Astrocyte of the hippocampus (primary cell): ENCODE measurements at places on chromosomes 4 and X.

- no peak for DNase-seq
These were observed 45.7 kb upstream of the DCLK2 start for GRCh38 chr4:150032541-150032940.

GRCh38 chrX:15864629-15865028 is 10.0 kb upstream of the AP1S2 start:
- DNase-seq, result no peak

DNA sequence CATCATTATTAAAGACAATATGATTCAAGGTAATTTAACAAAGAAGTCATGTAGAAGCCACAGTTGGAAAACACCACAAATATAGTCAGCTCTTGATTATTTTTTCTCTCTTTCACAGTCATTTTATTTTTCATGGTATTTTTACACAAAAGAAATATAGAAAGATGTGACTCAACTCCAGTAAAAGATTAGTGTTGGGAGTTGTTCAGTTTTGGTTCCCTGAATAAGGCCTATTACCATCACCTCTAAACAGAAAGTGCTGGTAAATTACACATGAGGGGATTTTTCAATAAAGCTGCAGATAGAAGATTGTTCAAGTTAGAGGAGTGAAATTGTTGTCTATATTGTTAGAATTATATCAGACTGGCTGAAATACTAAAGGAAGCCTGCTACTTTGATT is 107.0 kb downstream of the DDIT4L start:
- no peak for DNase-seq

- peak; percentile 29 for DNase-seq
These were observed 250.9 kb upstream of the RPS6KA3 start for GRCh38 chrX:20517565-20517964.

GRCh38 chrX:21382715-21383114 is 8.5 kb downstream of the CNKSR2 start:
- no peak for DNase-seq

DNA sequence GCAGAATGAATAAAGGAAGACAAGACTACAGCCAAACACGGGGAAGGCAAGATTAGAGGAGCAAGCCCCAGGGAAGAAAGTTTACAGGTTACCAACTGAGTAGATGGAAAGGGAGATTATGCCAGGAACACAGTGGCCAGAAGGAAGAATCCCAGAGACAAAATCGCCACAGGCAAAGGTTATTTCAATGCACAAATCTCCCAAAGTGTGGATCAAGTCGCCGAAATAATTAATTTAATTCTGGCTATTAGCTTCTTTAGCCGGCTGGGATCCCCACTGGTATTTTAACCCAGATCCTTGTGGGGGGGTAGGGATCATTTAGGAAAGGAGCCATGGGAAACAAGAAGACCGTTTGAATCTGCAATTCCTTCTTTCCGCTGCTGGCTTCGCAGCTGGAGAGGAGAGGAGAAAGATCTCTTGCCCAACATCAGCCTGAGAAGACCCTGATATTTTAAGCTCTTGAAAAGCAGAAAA is 171.0 kb downstream of the DHX15 start:
- no peak for DNase-seq

- no peak for DNase-seq
These were observed 101.7 kb upstream of the KIT start for GRCh38 chr4:54556051-54556450.

DNA sequence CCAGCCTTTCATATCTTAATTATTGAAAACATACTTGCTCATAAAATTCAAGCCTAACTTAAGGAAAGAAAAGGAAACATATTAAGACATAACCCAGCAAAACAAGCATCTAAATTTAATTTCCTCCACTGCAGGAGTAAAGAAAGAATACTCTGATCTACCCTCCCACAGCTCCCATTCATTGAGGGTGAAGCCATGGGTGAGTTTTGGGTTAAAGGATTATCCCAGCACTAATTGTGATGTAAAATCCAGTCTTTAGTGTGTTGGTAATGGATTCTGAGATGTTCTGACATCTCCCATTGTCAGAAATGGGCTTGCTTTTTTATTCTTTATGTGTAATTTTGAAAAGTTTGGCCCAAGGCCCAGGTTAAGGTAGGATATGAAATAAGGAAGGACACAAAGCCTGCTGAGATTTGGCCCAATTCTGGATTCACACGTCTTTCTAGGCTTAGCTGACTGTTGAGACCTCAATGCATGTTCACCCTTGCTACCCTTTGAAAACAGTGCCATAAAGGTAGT is 50.4 kb downstream of the SPARCL1 start:
- DNase-seq, result no peak

GRCh38 chrX:78624426-78624825 is 34.7 kb downstream of the RTL3 start:
- DNase-seq, result no peak

- peak; percentile 73 for DNase-seq
These were observed 615 bp downstream of the NEXMIF start for GRCh38 chrX:74924449-74925224.

- no peak for DNase-seq
These were observed 158.9 kb downstream of the DCTD start for GRCh38 chr4:182758273-182758672.

- no peak for DNase-seq
These were observed 199.5 kb downstream of the MID1IP1 start for GRCh38 chrX:39000802-39001201.

DNA sequence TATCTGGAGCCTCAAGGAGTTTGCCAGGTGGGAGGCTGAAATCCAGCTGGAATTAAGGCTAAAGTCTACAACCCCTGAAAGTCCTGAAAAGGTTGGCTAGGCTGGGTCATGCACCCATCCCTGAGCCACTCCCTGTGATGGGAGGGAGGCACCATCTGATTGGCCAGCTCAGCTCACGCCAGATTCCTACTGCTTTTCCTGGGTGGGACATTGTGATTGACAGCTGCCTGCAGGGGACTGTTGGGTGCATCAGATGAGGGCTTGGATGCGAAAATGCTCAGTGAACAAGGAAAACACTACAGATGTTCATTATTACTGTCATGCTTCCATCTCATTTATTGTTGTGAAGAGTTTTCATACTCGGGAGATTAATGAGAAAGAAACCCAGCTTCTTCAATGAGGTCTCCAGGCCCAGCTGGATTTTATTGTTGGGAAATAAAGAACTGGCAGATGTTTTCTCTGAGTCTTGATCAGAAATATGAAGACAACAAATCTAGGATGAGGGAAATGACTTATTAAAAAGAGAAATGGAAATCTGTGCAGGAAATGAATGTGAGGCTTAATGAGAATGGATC is 185.9 kb downstream of the STK32B start:
- DNase-seq, result no peak

GRCh38 chr4:15479089-15479912 is 9.6 kb downstream of the CC2D2A start:
- DNase-seq, result peak; percentile 92

DNA sequence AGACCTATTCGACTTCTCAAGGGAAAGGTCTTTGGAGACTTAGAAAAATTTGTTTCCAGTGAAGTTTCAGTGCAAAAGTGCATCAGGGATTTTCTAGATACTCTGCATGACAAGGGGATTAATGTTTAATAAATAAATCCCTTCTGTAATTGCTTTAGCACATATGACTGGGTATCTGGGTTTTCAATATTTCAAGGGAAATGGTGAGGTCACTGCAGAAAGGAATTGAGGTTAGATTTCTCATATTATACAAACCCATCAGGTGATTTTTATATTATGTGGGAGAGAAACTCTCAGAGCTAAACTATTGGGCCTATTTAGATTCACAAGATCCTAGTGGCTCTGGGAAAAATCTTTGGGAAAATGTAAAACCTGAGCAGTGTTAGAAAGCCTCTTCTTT is 48.3 kb upstream of the SLC4A4 start:
- no peak for DNase-seq

GRCh38 chr4:5905714-5906113 is 12.8 kb upstream of the CRMP1 start:
- DNase-seq, result no peak

- DNase-seq, result no peak
These were observed 394.7 kb upstream of the CPEB2 start for GRCh38 chr4:14607578-14607977.

DNA sequence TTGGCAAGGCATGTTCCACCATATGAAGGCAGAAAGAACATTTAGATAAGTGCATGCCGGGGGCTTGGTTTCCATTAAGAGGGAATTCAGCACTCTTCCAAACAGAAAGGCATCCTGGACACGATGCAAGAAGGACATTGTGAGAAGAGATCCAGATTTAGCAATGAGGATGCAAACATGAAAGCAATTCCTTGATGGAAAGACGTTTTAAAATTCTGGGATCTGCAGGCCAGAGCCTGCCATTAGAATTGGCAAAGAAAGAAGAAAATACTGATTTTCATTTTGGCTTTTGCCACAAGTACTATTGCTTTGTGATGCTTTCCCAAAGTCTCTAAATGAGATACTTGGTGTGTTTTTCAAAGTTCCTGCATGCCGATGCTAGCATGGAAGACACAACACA is 367.6 kb downstream of the PPP3CA start:
- no peak for DNase-seq

DNA sequence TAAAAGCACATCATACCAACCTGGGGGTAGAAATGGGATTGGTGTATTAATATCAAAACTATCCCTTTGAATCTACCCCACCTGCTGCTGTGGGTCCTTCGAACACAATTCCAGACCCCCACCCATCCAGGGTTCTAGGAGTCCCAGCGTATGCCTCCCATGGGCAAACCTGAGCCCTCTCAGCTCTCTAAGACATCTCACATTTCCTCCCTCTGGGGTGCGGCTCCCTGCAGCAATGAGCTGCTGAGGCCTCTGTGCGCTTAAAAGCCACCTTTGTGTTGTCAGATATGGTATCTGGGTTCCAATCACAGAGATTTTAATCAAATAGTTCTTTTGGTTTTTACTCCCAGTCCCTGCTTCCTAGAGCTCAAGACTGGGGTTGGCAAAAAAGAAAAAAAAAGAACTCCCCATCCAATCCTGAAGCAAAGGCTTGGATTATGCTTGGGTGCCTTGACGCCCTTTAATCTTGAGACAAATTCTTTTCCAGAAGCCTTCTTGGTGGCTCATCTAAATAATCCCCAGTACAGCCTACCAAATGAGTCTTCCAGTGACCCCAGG is 37.5 kb upstream of the NOCT start:
- DNase-seq, result no peak

GRCh38 chr4:40731792-40732245 is 17.9 kb upstream of the NSUN7 start:
- DNase-seq, result peak; percentile 23

- no peak for DNase-seq
These were observed 156.8 kb upstream of the HS3ST1 start for GRCh38 chr4:11585506-11585905.

GRCh38 chr4:107863850-107864371 is 39.2 kb downstream of the SGMS2 start:
- DNase-seq, result peak; percentile 62

GRCh38 chr4:164337219-164337944 is 416.5 kb upstream of the SMIM31 start:
- DNase-seq, result no peak

DNA sequence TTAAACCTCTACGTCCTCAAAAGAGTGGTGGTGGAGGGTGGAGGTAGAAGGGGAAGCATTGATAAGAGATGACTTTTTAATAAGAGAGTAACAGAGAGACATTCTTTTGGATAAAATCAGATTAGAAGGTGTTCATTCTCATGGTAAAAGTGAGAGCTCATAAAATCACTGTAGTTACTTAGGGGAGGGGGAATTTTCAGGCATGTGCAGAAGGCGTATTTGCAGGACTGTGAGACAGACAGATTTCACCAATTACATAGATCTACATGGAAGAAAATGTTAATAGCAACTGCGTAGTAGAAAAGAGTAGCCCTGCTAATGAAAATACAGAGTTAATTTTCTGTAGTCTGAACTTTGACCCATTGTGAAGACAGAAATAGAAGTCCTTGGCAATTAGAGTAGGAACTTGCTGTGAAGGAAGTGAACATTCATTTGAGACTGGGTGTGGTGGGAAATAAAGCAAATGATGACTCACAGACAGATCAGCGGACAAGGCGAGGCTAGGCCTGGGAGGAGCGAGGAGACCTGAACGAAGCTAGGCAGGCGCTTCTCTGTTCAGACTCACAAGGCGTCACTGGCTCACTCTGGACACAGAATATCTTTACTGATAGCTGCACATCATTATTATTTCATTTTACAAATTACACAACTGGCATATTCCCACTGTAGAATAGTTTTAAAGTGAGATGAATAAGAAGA is 57.2 kb upstream of the FAM9C start:
- DNase-seq, result peak; percentile 74

- DNase-seq, result no peak
These were observed 50.4 kb upstream of the PGAM4 start for GRCh38 chrX:78019586-78020483.

DNA sequence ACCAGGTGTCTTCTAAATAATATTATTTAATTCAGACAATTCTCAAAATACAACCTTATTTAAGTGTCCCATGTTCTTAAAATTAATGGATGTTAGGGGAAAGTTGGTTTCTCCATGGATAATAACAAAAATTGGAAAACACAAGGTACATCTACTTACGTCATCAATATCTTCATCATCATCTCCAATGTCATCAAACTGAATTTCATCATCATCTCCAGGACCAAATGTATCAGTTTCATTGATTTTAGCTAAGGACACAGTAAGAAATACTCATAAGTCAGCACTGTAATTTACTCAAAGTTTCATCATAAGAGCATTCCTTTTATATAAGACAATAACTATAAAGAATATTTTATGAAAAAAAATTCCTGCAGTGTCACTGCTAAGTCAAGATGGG is 11.3 kb downstream of the EIF1AX start:
- no peak for DNase-seq

- DNase-seq, result peak; percentile 71
These were observed 163.2 kb downstream of the DCK start for GRCh38 chr4:71156616-71157015.

- DNase-seq, result peak; percentile 12
These were observed 50.9 kb upstream of the RAP1GDS1 start for GRCh38 chr4:98210281-98210680.

GRCh38 chrX:102515975-102516941 is at the start of gene TMSB15A:
TMSB15A (minus strand) TSS chrX:102516739.
- DNase-seq, result peak; percentile 72

GRCh38 chr4:56990109-56990905 is 11.6 kb downstream of the POLR2B start:
- peak; percentile 23 for DNase-seq

- DNase-seq, result no peak
These were observed 147.9 kb upstream of the SMAD1 start for GRCh38 chr4:145333786-145334185.

DNA sequence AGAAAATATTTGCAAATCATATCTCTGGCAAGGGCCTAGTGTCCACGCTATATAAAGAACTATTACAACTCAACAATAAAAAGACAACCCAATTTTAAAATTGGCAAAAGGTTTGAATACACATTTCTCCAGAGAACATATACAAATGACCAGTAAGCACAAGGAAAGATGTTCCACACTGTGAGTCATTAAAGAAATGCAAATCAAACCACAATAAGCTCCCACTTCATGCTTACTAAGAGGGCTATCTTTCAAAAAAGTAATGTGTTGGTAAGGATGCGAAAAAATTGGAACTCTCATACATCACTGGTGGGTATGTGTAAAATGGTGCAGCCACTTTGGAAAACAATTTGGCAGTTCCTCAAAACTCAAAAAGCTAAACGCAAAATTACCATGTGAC is 884.0 kb upstream of the INTU start:
- DNase-seq, result peak; percentile 23

- peak; percentile 20 for DNase-seq
These were observed 195.0 kb upstream of the HS3ST1 start for GRCh38 chr4:11623726-11624037.

GRCh38 chr4:14143892-14144291 is 516.4 kb upstream of the BOD1L1 start:
- DNase-seq, result no peak
